HTR-8/SVneo (cell line): ENCODE measurements at places on chromosomes 12 and 14.

GRCh38 chr14:22185191-22185590 is 403.8 kb downstream of the DAD1 start:
- DNase-seq: no peak

GRCh38 chr12:45613296-45613695 is 116.2 kb upstream of the ARID2 start:
- DNase-seq: peak; percentile 20

DNA sequence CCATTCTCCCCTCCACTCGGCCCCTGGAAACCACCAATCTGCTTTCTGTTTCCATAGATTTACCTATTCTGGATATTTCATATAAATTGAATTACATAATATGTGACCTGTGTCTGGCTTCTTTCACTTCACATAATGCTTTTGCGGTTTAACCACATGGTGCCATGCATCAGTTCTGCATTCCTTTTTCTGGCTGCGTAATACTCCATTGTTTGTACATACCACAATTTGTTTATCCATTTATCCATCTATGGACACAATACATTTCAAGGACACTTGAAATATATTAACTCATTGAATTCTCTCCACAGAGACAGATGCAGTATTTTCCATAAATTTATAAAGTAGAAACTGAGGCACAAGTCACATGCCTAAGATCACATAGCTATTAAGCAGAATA is 110.3 kb upstream of the ETV6 start:
- no peak for DNase-seq

- no peak for DNase-seq
Observed at GRCh38 chr12:42458575-42458974, 131.0 kb downstream of the PRICKLE1 start.

DNA sequence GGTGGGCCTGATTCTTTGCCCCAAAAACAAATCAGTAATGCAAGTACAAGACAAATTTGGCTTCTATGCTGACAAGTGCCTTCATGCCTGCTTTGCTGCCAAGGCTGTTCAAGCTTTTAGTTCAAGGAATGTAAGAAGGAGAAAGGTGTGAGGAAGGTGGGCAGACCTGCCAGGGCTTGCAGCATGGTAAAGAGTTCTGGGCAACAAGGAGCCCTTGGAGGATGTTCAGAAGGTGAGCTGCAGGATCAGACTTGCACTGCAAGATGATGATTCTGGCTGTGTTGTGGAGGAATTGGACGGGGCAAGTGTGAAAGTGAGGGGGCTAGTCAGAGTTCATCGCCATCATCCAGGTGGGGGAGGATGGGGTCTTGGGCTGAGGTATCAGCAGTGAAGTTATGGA is 167.9 kb downstream of the NUAK1 start:
- no peak for DNase-seq

- no peak for DNase-seq
Observed at GRCh38 chr12:69107541-69107940, 131.8 kb upstream of the CPSF6 start.

DNA sequence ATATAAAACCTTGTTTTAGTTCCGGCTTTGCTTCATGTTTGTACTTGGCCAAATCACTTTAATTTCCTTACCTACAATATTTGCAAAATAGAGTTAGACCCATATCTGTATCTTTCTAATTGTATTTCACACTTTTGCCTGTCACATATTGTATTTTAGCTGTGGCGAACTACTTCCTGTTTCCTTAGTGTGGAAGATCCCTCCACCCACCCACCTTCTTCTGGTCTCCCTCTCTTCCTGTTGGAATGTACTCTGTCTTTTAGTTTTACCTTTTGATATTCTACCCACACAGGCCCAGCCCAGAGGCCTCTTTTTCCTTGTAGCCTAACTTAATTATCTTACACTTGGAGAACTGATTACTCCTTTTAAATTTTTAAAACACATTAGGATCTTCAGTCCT is 78.2 kb downstream of the SCN8A start:
- DNase-seq: no peak

GRCh38 chr12:121114806-121115205 is 17.9 kb upstream of the P2RX7 start:
- DNase-seq: no peak

DNA sequence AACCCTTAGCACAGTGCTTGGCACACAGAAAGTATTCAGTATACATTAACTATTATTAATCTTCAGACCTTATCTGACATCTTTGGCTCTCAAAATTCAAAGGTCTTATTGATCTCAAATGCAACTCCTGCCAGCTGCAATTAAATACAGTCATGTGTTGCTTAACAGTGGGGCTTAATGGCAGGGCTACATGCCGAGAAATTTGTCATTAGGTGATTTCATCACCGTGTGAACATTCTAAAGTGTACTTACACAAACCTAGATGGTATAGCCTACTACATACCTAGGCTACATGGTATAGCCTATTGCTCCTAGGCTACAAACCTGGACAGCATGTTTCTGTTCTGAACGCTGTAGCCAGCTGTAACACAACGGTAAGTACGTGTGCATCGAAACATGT is 156.3 kb upstream of the TMCC3 start:
- no peak for DNase-seq

DNA sequence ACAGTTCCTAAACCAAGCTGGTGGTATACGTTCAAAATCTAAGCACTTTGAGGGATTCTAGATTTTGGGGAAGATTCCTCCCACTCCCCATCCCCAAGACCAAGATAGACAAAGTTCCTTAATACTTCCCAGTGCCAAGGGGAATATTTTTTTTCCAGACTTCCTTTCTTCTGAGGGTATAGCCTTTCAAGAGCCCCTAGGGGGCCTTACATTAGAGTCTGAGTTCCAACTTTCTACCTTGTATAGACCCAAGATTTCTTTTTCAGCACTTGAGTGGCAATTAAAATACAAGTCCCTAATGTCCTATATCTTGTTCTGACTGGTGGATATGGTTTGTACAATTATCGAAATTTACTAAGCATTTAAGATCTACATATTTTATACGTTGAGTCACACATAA is 28.7 kb upstream of the SOS2 start:
- no peak for DNase-seq
